ENCODE measurements at places on chromosomes 2 and 18.

DNA sequence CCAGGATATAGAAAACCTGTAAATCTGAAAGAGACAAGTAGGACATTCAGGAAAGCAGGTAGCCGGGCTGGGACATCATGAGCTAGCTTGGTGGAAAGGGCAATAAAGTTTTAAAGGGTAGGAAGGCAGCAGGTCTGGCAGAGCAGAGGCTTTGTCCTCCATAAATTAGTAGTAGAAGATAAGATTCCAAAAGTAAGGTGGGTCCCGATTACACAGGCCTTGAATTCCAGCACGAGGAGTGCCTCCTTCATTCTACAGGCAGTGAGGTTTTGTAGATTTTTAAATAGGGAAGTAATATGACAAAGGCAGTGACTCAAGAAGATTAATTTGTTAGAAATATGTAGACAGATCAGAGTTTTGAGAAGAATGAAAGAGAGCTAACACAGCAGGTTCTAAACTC is 160.7 kb downstream of the DTNB start:
- DNase-seq = no peak

- DNase-seq = no peak
Measured at GRCh38 chr2:172013396-172013795, 13.6 kb downstream of the METAP1D start.

DNA sequence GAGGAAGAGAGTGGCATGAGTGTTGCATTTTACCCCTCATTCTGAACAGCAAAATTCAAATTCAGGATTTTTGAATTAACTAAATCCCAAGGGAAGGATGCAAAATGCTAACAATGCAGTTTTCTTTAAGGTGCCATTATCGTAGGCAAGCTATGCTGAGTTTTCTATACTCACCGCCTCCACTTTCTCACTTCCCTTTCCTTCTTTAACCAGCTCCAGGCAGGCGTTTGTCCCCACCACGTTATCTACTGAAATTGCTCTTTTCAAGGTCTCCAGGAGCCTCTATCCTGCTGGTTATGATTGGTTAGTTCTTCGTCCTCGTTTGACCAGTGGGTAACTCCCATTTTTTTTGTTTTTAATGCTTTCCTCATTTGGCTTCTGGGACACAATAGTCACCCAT is 1.8 kb upstream of the CPO start:
- DNase-seq = no peak

GRCh38 chr2:29129586-29130281 is 14.5 kb downstream of the CLIP4 start:
- no peak for DNase-seq

- no peak for DNase-seq
Measured at GRCh38 chr2:5825686-5826085, 133.5 kb downstream of the SOX11 start.

GRCh38 chr2:201781557-201782051 is 871 bp upstream of the ALS2 start:
- no peak for DNase-seq

GRCh38 chr18:7436166-7436565 is 130.9 kb upstream of the PTPRM start:
- no peak for DNase-seq

DNA sequence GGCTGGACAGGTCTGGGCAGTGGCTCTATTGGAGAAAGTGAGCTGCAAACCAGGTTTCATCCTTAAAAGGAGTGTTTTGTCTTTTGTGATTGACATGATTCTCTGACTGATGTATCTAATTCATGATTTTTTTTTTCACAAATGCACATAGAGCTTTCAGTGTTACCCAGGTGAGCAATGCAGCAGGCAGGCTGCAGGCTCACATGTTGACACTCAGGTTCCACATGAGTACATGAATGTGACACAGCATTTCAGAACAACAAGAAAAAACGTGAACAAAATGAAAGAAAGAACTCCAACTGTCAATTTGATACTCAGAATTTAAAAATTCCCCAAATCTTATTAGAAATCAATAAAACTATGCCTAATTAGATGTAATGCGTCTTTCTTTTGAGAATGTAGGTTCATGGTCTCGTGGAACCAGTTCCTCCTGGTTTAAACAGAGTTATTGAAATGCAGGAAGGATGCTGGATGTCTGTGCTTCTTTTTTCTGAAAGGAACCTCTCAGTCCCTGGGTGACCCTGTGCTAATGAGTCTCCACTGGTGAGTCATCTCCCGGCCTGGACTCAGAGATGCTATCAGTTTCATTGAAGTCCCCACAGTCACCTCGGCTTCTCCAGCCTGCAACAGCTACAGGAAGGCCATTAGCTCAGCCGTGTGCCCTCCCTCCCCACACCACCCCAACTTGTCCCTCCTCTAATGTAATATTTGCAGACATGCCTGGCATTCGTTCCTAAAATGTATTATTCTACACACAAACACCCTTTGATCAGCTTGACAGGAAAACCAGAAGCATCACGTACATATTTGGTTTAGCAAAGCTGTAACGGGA is 430.4 kb downstream of the LPIN1 start:
- no peak for DNase-seq

DNA sequence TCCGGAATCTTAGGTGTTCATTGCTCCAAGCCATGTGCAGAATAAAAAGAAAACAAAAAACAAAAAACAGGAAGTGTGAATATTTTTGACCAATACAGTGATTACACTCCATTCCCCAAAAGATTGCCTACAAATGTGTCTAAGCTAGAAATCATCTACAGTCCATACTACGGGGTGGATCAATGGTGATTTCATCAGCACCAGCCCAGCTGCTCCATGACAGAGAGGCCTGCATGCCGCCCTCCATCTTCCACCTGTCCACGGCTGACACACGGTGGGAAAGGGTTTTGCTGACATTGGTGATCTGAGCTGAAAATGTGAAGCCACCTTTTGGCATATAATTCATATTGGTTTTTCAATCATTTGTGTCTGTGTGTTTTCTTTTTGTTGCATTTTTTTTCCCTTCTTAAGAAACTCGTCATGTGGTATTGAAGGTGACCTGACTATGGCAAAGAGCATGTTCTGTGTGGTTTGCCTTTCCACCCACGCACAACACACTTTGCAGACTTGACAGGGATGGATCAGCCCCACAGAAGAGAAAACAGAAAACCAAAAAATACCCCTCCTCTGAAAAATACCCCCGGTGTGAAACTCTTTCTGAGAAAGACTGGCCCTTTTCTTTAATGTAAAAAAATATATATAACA is 533.1 kb downstream of the RNF144A start:
- no peak for DNase-seq

DNA sequence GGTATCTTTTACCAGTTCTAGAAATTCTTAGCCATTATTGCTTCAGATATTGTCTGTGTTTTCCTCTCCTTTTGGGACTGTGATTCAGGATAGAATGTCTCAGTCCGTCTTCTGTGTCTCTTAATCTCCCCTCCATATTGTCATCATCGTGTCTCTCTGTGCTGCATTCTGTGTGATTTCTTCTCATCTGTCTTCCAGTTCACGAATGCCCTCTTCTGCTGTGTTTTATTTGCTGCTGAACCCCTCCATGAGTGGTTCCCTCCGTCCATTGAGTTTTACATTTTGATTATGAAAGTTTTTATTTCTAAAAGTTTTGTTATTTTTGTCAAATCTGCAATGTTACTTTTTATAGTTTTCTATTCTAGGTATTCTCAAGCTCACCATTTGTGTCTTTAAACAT is 11.7 kb downstream of the D2HGDH start:
- no peak for DNase-seq

DNA sequence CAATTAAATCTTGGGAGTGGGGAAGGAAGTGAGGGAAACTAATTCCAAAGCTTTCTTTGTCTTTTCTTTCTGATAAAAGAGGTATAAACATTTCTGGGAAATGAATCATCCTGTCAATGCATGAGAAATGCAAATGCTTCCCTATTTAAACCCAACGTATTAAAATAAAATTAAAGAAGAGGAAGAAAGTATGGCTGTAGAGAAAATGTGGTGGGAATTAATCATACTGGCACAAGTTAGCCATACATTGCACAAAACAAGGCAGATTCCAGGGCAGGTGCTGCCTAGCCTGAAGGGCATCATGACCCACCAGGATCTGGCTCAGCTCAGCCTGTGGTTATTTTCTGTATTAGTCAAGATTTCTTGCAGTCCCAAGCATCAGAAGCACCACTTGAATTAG is 338.0 kb downstream of the NYAP2 start:
- DNase-seq = no peak

- DNase-seq = no peak
Measured at GRCh38 chr2:85668009-85668856, at the start of gene SFTPB. SFTPB (minus strand) TSS chr2:85668199; CDS start chr2:85668183, 16 bp downstream.

DNA sequence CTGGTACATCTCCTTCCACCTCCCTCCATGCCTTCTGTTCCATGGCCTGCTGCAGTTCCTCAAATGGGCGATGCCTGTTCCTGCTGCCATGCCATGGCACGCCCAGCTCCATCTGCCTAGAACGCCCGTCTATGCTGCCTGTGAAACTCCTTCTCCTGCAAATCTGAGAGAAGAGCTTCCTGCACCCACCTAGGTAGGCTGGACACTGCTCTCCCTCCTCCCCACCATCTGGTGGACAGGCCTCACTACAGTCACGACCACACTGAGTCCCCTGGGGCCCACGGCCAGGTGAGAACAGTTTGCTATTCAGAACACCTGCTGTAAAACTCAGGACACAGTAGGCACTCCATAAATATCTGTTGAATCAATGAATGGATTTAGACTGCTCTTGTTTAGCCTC is 92.4 kb downstream of the LAMA1 start:
- no peak for DNase-seq

DNA sequence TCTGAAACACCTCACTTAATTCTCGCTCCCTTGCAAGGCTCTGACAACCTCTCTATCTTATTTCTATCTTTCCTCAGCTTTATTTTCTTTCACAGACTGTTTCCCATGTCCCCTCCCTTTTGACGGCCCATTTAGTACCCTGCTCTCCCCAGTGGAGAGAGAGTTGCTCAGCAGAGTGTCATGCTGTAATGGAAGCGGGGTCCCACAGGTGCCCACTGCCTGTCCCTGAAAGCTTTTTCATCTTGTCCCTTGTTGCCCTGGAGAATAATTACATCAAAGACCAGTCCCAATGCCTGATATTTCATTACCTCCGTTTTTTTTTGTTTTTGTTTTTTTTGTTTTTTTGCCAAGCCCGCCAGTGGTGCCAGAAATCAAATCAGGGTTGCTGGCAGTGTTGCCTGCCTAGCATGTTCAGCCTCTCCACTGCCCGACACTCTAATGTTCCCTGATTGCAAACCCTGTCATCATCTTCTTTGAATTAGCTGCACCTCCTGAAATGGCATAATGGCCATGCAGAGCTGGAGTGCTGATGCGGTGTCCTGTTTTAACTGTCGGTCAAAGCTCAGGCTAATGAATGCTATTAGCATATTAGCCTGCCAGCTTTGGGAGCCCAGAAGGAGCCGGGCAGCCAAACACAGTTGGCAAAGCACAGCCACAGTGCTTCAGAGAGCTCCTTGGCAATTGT is 71.2 kb upstream of the CAVIN2 start:
- no peak for DNase-seq

DNA sequence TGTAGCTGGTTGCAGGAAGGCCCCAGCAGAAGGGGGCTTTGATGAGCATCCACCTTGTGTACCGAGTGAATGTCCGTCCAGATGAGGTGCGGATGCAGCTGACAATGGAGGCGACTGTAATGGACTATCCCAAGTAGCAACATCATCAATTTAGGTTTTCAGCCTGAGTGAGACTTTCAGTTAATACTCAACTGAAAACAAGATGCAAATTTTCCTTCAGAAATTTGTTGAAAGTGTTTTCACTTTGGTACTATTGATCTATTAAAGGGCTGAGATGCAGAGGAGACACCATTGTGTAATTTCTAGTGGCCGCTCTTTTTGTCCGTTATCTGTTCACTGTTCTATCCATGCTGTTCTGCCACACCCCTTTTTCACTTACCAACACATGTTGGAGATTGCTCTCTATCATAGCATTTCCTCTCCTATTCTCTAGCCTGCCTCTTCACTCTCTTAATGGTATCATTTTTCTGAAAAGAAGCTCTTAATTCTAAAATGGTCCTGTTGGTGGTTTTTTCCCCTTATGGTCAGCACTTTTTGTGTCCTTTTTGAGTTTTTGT is 12.0 kb upstream of the CASP8 start:
- no peak for DNase-seq

- DNase-seq = no peak
Measured at GRCh38 chr2:209771474-209772289, at the start of gene UNC80. UNC80 (plus strand) TSS chr2:209771832; CDS start chr2:209772073, 241 bp downstream.

DNA sequence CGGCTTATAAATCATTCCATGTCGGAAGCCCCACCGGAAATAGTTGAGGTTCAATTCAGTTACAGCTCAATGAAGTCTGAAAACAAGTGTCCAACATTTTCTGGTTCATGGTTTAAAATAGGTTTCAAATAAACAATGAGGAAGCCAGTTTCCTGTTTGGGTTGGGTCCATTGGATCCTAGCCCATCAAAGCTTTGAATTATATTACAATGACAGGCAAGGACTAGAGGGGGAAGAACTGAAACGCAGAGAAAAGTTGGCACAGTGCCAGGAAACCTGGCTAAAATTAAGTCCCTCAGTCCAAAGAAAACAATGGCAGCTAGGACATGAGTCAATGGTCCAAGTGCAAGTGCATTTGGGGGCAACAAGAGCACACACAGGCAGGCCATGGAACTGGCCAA is 32.0 kb downstream of the SLC14A1 start:
- DNase-seq = no peak

- DNase-seq = no peak
Measured at GRCh38 chr2:14909795-14910194, 277.3 kb downstream of the LRATD1 start.

DNA sequence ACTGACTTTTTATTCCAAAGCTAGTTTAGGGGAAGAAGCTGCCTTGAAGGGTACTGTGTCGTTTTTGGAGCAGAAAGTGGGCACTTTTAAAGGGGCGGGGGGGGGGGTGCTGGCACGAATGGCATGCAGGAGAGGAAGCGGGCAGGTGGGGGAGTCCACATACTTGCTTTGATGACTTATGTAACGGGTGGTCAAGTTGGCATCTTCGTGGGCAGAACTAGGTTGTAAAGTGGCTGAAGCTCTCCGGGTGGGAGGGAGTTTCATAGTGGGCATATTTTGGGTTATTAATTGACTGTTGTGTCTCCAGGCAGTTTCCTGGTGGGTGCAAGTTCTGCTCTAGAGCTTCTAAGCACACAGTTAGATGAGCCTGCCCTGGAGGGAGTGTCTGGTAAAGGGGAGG is 19.9 kb downstream of the PCARE start:
- DNase-seq = no peak

DNA sequence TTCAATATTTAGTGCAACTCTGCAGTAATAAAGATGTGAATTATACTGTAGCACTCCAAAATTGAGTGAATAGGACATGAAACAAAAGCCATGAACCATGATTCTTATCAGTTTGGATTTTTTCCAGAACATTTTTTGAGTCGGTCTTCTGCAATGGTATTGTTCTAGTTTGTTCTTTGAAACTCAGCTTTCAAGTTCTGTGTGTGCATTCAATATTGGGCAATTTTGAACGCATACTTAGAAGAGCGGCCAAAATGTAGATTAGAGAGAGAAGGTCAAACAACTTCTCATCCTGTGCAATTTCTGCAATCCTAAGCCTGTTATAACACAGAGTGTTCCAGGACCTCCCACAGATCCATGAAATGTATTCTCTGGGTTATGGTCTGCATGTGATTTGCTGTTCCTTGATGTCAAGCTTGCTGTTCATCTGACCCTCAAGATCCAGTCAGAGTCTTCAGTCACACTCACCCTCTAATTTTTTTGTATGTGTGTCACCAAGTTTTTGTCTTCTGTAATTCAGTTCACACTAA is 48.3 kb downstream of the TSPYL6 start:
- DNase-seq = no peak

Measured in activated T-helper 1 cell treated with Interleukin-2 at 50 U/mL for 16 hours (primary cell).